HFF-Myc (cell line): ENCODE measurements at places on chromosomes 6 and 20.

- DNase-seq, result no peak
These were observed 187.1 kb upstream of the STXBP5 start for GRCh38 chr6:147017153-147017552.

DNA sequence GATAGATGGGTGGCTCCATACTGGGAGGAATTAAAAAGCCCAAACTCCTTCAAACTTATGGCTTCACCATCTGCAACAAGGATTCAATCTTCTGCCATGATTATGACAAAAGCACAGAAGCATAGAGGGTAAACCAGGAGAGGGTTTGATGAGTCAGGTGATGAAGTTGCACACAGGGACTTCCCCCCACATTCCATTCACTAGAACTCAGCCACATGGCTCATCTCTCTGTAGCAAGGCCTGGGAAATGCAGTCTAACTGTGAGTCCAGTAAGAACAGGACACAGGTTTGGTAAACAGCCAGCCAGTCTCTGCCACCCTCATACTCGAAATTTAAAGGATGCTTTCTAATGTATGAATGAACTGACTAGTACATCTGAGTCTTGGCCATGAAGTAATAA, 142.9 kb downstream of the HIVEP2 start:
- peak; percentile 84 for DNase-seq

DNA sequence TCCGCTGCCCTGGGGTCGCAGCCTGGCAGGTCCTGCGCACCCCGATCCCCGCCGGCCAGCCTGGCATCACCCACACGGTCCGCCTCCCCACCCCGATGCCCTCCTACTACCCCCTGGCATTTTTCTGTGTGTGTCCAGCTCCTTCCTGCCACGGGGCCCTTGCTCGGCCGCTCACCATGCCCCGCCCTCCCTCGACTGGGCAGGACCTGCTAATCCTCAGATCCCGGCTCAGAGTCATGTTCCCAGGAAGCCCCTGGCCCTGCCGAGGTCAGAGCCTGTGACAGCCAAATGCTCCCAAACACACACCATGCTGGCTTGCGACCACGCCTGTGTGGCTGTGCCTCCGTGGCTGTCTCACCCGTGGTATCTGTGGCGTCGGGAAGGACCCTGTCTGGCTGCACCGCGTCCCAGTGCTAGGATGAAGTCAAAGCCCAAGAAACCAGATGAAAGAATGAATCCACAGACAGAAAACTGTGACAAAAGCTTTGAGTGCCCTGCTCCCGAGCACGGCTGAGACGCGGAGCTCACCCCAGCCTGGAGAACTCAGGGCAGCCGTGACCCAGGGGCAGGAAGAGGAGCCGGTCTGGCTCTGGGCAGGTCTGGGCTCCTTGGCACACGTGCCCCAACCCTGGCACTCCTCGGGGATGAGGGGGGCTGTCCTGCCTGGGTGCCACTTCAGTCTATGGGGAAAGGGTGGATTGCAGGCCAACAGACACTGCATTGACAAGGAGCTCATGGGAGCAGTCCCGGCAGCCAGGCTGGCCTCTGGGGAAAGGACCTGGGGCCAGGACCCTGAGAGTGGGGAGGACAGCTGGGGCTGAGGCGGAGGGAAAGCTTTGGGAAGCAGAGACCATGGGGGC, 20.8 kb upstream of the SLCO4A1 start:
- DNase-seq, result no peak

- no peak for DNase-seq
These were observed 9.0 kb downstream of the VPS16 start for GRCh38 chr20:2849529-2849928.

GRCh38 chr6:146814148-146814750, 215.5 kb downstream of the ADGB start:
- DNase-seq, result no peak

DNA sequence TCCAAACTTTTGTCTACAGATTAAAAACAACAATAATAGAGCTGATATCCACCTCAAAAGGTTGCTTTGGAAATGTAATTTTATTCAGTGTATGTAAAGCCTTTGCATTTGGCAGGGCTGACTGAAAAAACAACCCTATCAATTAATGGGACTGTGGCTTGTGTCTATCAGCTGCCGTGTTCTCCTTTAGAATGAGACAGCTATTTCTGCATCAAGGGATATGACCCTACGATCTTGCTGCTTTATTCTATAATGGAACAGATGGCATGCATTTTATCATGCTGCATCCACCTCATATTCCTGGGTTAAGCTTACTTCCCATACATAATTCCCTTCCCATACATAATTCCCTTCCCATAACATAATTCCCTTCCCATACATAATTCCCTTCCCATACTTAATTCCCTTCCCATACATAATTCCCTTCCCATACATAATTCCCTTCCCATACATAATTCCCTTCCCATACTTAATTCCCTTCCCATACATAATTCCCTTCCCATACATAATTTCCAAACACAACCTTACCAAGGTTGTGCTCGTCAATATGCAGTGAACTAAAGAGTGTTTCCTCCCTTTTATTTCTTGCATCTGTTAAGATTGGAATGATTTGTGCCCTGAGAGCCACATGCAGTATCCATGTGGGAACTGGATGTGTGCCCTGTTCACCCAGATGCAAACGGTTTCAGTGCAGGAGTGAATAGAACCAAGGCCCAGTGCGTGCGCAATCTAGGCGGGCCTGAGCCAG, 26.8 kb downstream of the SERPINB6 start:
- DNase-seq, result no peak

GRCh38 chr6:108799791-108800190, 48.4 kb upstream of the ARMC2 start:
- DNase-seq, result no peak

DNA sequence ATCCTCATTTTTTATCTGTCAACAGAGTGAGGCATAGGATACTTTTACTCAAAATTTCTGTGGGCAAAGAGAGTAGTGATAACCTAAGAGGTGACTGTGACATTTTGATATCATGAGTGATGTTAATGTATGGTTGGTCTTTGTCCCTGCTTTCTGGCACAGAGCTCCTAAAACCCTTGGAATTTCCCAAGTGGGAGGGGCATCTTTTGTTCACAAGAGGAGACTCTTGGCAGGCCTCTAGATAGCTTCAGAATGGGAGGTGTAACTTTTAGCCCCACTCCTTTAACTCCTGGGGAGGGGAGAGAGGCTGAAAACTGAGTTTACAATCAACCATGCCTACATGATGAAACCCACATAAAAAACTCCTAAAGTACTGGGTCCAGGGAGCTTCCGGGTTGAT, 527.8 kb downstream of the RFPL4B start:
- DNase-seq, result no peak

GRCh38 chr6:156955494-156956183, 178.5 kb downstream of the ARID1B start:
- DNase-seq, result no peak

GRCh38 chr6:101413773-101414172, 20.3 kb downstream of the GRIK2 start:
- DNase-seq, result no peak

DNA sequence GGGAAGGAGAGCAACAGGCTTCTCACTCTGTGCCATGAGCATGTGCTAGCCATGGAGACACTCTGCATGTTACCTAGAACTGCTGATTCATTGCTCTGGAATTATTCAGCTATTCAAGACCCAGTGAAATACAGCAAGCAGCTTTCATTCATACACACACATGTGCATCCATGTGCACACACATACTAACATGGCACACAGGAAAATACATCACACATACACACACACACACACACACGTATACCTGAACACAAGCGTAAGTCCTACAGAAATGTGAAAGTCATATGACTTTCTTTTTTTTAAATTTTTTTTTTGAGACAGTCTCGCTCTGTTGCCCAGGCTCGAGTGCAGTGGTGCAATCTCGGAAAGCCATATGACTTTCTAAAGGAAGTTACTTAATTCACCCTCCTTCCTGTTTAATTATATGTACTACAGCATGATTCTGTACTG, 108.2 kb upstream of the NFATC2 start:
- no peak for DNase-seq

DNA sequence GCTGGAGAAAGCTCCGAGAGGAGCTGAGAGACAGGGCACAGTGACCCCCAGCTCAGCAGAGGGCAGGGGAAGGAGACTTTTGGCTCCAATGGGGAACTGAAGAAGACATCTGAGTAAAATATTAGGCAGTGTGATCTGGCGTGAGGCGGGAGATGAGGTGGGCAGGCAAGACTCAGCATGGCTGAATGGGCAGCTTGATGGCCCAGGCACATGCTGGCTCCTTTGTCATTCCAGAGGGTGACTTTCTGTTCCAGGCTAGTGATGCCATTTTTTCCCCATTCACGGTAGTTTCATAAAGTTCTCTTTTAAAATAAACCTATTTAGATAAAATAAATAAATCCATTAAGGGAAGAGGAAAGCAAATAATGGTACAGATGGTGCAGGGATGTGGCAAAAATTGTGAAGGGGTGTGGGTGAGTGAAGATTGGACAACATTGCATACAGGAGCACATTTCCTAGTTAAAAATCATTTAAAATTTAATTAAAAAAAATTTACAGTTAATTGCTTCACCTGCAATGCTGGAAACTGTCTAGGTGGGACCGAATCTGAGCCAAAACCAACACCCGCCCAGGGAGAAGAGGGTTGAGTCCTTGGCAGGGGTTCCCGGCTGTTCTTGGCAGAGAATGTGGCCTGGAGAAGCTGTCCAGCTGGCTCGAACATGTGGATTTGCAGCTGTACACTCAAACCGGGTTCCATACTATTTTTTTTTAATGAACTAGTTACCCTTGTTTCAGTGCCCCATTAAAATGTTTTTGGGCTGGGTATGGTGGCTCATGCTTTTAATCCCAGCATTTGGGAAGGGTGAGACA, 41.7 kb upstream of the PRELID3B start:
- DNase-seq, result no peak

DNA sequence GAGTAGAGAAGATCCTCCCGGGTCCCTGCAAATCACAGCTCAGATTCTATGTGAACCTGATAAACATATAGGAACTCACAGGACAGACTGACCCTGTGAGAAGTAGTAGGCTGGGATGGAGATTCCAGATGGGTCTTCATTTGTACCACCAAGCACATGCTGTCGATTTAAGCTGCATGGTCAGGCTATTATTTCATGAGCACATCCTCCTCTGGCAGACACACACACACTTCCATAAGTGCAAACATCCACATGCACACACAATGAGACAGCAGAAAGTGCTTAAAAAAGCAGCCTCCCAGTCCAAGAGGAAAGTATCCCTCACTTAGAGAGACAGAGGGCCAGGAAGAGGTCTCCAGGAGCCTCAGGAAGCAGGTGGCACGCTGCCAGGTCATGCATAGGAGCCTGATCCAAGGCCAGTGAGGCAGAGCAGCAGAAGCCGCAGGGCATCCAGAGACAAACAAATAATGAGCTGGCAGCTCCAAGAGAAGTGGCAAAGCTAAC, 131.8 kb downstream of the UNC5CL start:
- DNase-seq, result no peak

DNA sequence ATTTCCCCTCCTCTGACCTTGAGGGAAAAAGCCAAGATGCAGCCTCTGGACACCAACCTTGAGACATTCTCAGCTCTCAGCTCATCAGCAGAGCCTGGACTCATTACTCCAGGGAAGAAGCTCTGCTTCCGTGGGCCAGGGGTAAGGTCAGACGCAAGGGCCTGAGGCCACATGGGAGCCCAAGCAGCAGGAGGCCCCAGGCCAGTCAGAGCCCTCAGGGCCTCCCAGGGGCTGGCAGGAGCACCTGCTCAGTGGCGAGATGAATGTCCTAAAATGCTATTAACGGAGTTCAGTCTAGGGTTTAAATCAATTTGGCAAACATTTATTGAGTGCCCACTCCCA, 208.6 kb downstream of the ERMARD start:
- no peak for DNase-seq

- no peak for DNase-seq
These were observed 24.5 kb downstream of the PDE10A start for GRCh38 chr6:165638530-165638929.

- no peak for DNase-seq
These were observed 11.5 kb upstream of the MUC22 start for GRCh38 chr6:30998785-30999184.
